ENCODE measurements at places on chromosomes 2 and 18.
A peak's percentile ranks its signal among the peaks of the same experiment; 100 is the strongest.

DNA sequence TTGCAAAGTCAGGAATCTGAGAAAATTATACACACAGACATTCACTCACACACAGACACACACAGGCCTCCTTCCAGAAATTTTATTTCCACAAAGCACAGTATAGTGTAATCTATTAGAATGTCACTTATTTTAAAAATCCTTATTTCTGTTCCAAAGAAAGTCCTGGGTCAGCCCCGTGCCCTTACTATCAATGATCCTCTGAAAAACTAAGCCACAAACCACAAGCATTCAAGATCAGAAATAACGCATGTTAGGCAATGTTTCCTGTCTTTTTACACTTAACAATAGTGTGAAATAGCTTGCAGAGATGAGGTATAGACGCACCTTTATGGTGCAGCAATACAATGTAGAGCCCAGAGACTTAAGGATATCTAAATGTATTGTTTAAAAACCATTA is 25.8 kb downstream of the TBC1D8 start:
- H3K36me3 ChIP-seq = no peaks in the 10 kb centered on the region
- H3K4me1 ChIP-seq = peaks cover 5% of the 10 kb centered on the region
- H3K27ac ChIP-seq = no peak overlapping the region
- peaks cover 42% of the 10 kb centered on the region for H3K27me3 ChIP-seq
- no peak overlapping the region for H3K4me3 ChIP-seq

- no peaks in the 10 kb centered on the region for H3K36me3 ChIP-seq
- no peak overlapping the region for H3K27ac ChIP-seq
- no peak overlapping the region for H3K4me3 ChIP-seq
Measured at GRCh38 chr2:212915121-212915782, 236.2 kb downstream of the IKZF2 start.

DNA sequence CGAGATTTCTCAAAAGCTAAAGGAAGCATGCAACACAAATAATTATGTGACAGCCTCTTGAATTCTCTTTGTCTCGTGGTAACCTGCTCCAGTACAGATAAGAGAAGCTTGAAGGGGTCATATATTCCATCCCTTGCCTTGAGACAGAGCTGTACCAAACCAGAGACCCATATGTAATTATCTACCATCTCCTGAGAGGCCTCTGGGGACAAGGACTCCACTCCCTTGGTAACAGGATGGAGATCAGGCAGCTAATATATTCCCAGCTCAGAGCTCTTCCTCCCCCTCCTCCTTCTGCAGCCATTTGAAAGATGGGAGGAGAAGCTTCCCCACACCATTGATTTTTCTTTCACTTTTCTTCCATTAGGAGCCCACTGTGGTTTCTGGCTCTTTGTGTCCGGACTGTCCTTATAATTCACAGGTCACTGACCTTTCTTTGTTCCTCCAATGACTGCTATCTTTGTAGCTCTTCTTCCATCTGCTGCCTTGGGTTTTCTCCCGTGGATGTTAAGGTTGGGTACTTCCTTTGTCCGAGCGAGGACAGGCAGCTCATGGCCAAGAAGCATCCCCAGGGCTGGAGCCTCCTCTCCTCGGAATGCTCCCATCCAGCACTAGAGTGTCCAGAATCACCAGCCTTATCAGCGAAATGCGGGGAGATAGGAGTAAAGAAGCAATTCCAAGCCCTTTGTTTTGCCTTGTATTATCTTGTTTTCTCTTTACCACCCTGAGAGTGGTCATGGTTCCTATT is 72.6 kb upstream of the STPG4 start:
- H3K36me3 ChIP-seq = no peaks in the 10 kb centered on the region
- peaks cover 14% of the 10 kb centered on the region for H3K27me3 ChIP-seq
- no peaks in the 10 kb centered on the region for H3K4me1 ChIP-seq
- H3K4me3 ChIP-seq = no peak overlapping the region
- no peak overlapping the region for H3K27ac ChIP-seq

- no peak overlapping the region for H3K4me3 ChIP-seq
- no peaks in the 10 kb centered on the region for H3K27me3 ChIP-seq
- H3K36me3 ChIP-seq = no peaks in the 10 kb centered on the region
- no peaks in the 10 kb centered on the region for H3K4me1 ChIP-seq
- no peak for DNase-seq
Measured at GRCh38 chr2:206890926-206891325, 48.4 kb upstream of the CPO start.

- no peaks in the 10 kb centered on the region for H3K27me3 ChIP-seq
- peak overlapping the region; percentile 85 for H3K27ac ChIP-seq
- peaks cover 28% of the 10 kb centered on the region for H3K4me1 ChIP-seq
- H3K4me3 ChIP-seq = peak overlapping the region; percentile 72
Measured at GRCh38 chr2:12429779-12430406, 286.8 kb upstream of the TRIB2 start.

- H3K36me3 ChIP-seq = no peaks in the 10 kb centered on the region
- no peaks in the 10 kb centered on the region for H3K27me3 ChIP-seq
- DNase-seq = no peak
Measured at GRCh38 chr18:33239298-33239697, 201.2 kb downstream of the CCDC178 start.

GRCh38 chr18:67646890-67647289 is 130.4 kb upstream of the DSEL start:
- H3K36me3 ChIP-seq = no peaks in the 10 kb centered on the region
- H3K4me1 ChIP-seq = no peaks in the 10 kb centered on the region
- H3K27ac ChIP-seq = no peak overlapping the region
- no peak for DNase-seq

- H3K27me3 ChIP-seq = peaks cover 24% of the 10 kb centered on the region
- H3K4me3 ChIP-seq = no peak overlapping the region
- no peak overlapping the region for H3K27ac ChIP-seq
- H3K36me3 ChIP-seq = no peaks in the 10 kb centered on the region
- DNase-seq = no peak
- H3K4me1 ChIP-seq = peaks cover 2% of the 10 kb centered on the region
Measured at GRCh38 chr2:100285691-100286090, 36.6 kb downstream of the LONRF2 start.

DNA sequence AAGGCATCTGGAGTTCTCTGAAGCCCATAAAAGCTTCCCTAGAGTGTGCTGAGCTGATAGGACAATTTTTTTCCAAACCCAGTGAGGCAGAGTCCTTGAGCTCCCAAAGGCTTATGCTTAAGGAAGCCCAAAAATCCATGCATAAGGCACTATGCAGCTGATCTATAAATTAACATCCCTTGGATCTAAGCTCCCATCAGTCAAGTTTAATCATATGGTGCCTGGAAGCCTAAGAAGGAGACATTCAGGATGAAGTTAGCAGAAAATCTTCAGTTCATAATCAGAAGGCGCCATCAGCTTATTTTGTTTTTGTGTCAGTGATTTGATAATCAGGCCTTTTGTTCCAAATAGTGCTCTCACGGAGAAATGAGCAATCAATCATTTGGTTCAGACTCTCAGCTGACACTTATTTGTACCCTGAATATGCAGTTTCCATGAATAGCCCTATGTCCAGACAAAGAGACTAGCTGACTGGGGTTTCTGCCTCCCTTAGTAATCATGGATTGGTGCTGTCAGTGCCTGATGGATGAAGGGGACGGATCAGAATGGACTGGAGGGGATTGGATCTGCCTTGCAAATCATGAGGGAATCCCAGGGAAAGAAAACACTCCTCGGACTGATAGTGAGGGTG is 464.8 kb upstream of the RGPD4 start:
- H3K27me3 ChIP-seq = no peaks in the 10 kb centered on the region
- no peak for DNase-seq
- no peak overlapping the region for H3K27ac ChIP-seq
- no peak overlapping the region for H3K4me3 ChIP-seq
- no peaks in the 10 kb centered on the region for H3K36me3 ChIP-seq
- no peaks in the 10 kb centered on the region for H3K4me1 ChIP-seq

GRCh38 chr2:28366496-28367282 is 26.0 kb upstream of the FOSL2 start:
- H3K27ac ChIP-seq = peak overlapping the region; percentile 83
- H3K27me3 ChIP-seq = no peaks in the 10 kb centered on the region
- peak overlapping the region; percentile 84 for H3K4me3 ChIP-seq
- H3K4me1 ChIP-seq = peaks cover 55% of the 10 kb centered on the region

DNA sequence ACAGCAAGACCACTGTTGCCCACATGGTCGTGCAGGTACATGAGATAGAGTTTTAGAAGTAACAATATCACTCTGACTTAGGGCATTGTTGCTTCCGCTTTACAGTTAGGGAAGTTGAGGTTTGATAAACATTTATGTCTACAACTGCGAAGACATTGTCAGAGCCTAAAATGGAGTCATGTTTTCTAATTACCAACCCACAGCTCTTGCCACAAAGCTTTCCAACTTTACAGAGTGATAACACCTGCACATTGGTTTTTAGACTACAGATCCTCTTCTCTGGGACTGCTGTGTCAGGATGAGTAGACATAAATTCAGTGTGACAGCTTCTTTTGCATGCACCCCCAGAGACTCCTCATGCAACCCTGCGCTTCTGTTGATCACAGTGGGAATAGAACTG is 119.0 kb downstream of the FEZ2 start:
- no peak overlapping the region for H3K4me3 ChIP-seq
- H3K27me3 ChIP-seq = no peaks in the 10 kb centered on the region
- no peak overlapping the region for H3K27ac ChIP-seq
- no peak for DNase-seq

- DNase-seq = no peak
- no peak overlapping the region for H3K27ac ChIP-seq
- H3K4me1 ChIP-seq = no peaks in the 10 kb centered on the region
- H3K4me3 ChIP-seq = no peak overlapping the region
- H3K36me3 ChIP-seq = no peaks in the 10 kb centered on the region
- peaks cover 14% of the 10 kb centered on the region for H3K27me3 ChIP-seq
Measured at GRCh38 chr18:24936691-24937090, 415.3 kb downstream of the ZNF521 start.

DNA sequence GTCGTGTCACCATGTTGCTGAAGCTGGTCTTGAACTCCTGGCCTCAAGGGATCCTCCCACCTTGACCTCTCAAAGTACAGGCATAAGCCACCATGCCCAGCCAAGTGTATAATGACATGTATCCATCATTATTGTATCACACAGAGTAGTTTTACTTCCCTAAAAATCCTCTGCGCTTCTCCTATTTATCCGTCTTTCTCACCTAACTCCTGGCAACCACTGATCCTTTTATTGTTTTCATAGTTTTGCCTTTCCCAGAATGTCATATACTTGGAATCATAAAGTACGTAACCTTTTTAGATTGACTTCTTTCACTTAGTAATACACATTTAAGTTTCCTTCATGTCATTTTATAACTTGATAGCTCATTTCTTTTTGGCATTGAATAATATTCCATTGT is 51.0 kb downstream of the ZC3H15 start:
- DNase-seq = no peak
- H3K4me3 ChIP-seq = no peak overlapping the region
- peaks cover 26% of the 10 kb centered on the region for H3K27me3 ChIP-seq
- no peaks in the 10 kb centered on the region for H3K4me1 ChIP-seq
- no peak overlapping the region for H3K27ac ChIP-seq

GRCh38 chr2:20868377-20868776 is 45.5 kb upstream of the LDAH start:
- H3K36me3 ChIP-seq = no peaks in the 10 kb centered on the region
- no peak for DNase-seq
- H3K4me1 ChIP-seq = peaks cover 6% of the 10 kb centered on the region
- no peak overlapping the region for H3K4me3 ChIP-seq
- H3K27ac ChIP-seq = no peak overlapping the region

- no peak for DNase-seq
- H3K4me1 ChIP-seq = peaks cover 2% of the 10 kb centered on the region
- H3K27ac ChIP-seq = no peak overlapping the region
- H3K4me3 ChIP-seq = no peak overlapping the region
- H3K36me3 ChIP-seq = peaks cover 2% of the 10 kb centered on the region
Measured at GRCh38 chr2:200056105-200056504, 100.7 kb downstream of the MAIP1 start.

GRCh38 chr2:150296770-150297546 is 190.5 kb downstream of the RND3 start:
- no peaks in the 10 kb centered on the region for H3K27me3 ChIP-seq
- H3K36me3 ChIP-seq = no peaks in the 10 kb centered on the region
- DNase-seq = no peak
- H3K27ac ChIP-seq = no peak overlapping the region
- no peak overlapping the region for H3K4me3 ChIP-seq

DNA sequence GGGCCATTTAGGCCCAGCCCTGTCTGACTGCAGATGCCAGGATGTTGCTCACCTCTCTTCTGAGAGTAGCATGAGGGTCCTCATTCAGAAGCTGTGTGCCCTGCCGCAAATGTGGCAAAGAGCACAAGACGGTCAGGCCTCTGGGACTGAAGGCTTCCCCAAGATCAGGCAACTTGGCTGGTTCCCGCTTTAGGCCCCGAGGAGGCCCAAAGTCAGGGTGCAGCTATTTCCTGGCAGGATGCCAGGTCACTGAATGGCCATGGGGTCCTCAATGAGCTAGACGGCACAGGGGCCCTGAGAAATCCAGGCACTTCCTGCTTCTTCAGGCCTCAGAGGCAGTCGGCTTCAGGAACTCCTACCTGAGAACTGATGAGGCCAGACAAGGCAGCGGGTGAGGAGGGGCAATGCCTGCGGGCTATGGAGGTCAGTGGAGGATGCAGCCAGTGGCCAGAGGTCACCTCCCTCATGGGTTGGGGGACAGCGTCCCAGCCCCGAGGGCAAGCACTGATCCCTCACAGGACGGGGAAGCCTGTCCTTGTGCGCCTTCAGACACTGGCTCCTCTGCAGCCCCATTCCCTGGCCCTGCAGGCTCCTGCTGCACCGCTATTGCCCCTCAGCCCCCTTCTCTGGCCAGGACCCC is 44.9 kb downstream of the LMAN2L start:
- no peaks in the 10 kb centered on the region for H3K27me3 ChIP-seq
- peaks cover 2% of the 10 kb centered on the region for H3K4me1 ChIP-seq
- no peaks in the 10 kb centered on the region for H3K36me3 ChIP-seq
- no peak overlapping the region for H3K27ac ChIP-seq

GRCh38 chr2:68390586-68390985 is 25.5 kb downstream of the PLEK start:
- no peak overlapping the region for H3K27ac ChIP-seq
- H3K27me3 ChIP-seq = no peaks in the 10 kb centered on the region
- no peak overlapping the region for H3K4me3 ChIP-seq

DNA sequence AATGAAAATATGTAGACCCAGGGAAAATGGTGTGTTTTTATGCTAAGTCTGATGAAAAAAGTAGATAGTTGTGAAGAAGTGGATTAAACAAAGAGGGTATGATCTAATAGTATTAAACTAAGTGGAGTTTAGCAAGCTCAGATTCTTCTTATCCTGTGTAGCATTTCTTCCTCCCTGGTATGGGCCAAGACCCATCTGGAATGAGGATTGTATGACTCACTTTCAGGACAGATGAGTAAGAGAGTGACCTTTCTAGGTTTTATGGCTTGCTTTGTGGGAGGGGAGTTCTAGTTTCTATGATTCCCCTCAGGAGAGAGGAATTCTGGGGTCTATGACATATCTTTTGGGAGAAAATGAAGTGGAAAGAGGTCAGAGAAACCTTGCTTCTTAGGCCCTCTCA is 550.1 kb downstream of the SPAG16 start:
- no peak overlapping the region for H3K27ac ChIP-seq
- no peaks in the 10 kb centered on the region for H3K36me3 ChIP-seq
- no peaks in the 10 kb centered on the region for H3K27me3 ChIP-seq
- H3K4me3 ChIP-seq = no peak overlapping the region
- DNase-seq = no peak

DNA sequence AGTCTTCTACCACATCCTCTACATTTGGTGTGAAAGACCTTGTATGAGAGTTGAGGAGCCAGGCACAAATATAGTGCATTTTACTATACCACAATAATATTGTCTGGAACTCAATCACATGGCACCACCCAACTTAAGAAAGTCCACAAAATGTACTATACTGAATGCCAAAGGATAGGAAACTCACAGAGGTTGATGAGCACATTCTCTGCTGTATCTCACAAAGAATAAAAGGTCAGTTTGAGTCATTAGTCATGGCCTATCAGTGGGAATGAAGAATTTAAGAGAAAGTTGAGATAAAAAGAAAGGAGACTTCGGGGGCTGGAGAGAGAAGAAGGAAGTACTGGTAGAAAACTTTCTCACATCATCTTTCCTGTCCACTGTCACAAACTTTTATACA is 134.3 kb downstream of the RDH14 start:
- H3K27ac ChIP-seq = no peak overlapping the region
- no peaks in the 10 kb centered on the region for H3K36me3 ChIP-seq
- DNase-seq = no peak

Data from T-helper 17 cell (primary cell).